ENCODE measurements at places on chromosomes 2 and 18.

- peak; percentile 42 for DNase-seq
Observed at GRCh38 chr2:43051338-43051737, 175.1 kb downstream of the ZFP36L2 start.

DNA sequence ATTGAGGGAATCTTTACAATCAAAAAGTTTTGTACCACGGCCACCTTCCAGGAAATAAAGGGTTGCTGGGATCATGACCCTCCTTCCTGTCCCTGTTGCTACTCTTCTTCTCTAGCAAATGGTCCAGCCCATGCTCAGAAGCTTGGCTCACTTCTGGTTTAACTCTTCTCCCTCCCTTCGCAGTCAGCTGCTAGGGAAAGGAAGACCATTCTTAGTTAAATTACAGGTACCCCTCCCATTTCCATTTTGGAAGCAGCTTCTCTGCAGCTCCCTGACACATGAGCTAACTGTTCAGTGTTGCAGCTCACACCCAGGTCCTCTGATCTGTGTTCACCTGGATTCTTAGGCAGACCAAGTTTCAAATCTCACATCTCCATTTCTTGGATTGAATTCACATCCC is 100.3 kb downstream of the DOCK10 start:
- no peak for DNase-seq

DNA sequence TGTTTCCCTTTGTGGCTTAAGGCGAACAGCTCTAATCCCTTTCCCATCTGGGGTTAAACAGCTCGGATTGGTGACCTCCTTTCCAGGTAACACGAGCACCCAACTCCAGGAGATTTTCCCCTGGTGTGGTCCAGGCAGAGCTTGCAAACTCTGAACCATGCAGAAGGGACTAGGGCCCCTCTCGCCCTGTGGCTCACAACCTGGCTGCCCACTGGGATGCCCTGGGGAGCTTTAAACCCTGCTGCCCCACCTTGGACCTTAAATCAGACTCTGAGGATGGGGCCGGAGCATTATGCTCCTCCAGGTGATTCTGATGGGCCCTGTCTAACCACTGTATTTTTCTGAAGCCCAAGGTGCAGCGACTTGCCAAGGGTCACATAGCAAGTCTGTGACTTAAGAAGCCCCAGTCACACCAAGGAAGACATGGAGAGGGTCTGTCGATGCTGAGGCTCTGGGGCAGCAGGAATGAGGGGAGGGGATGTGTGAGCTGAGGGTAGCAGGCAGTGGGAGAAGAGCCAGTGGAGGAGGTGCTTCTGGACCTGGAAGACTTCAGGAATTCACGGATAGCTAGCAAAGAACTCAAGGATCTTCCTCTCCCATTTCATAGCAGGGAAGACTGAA is 5.9 kb downstream of the ARID5A start:
- no peak for DNase-seq

DNA sequence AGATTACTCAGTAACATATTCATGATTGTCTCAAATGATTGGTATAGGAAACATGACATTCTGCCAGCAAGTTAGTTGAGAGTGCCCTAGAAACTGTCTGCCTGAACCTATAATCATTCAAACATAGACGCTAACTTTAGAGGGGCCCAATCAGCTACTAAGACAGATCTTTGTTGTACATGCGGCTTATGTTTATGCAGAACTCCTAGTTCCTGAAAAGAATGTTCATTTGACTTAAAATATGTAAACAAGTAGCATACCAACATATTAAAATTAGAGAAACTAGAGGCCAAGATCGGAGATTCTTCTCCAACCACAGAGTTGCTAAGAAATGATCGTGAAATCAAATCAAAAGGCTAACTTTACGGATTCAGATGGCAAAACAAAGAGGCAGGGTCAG is 4.2 kb upstream of the METAP1D start:
- DNase-seq, result no peak

DNA sequence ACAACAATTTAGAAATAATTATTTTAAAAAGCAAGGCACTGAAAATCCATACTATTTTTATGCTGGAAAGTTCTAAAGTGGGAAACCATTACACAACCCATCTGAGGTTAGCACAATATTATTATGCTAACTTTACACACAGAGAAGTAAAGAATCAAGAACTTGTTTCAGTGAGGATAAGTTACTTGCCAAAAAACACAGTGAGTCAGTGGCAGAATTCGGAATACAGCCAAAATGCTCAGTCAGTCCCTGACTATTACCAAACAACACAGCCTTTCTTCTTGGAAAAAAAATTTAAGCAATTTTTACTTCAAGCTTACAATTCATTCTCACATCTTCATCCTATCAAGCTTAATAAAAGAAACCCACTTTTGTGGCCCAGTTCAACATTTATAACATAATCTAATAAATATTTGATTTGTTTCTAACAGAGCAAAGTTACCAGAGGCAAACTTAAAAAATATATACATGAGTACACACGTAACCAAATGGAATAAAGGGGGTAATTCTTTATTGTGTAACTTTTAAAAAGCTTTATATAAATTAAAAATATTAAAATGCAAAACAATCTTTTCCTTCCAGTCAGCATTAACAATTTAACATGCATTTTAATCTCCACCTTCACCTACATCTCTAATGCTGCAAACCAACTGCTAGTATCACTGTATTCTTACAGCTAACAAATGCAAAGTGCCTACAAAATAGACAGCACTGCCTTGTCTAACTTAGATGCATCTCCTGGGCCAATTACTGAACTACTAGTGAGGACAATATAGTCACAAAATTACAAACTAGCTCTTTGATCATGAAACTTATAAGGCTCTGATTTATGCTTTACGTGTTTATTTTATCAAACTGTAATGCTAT is 55.2 kb downstream of the CCDC88A start:
- no peak for DNase-seq

- DNase-seq, result no peak
Observed at GRCh38 chr18:51569153-51569552, 371.7 kb upstream of the MEX3C start.

DNA sequence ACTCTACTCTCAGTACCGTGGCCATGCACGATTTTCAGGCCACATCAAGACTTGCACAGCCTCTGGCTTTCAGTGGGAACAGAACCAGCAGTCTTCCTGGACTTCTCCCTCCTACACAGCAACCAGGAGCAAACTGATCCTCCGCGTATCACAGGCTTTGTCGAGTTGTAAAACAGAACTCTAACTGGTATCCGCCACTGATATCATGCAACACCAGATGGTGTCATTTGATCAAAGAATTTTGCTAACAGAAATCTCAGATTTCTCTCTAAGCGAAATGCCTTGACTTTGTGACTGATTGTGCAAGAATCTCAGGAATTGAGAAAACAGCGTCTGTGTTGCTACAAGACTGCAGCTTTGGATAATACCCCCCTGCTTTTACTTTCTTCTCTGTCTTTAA is 85.7 kb downstream of the COPS8 start:
- DNase-seq, result no peak

DNA sequence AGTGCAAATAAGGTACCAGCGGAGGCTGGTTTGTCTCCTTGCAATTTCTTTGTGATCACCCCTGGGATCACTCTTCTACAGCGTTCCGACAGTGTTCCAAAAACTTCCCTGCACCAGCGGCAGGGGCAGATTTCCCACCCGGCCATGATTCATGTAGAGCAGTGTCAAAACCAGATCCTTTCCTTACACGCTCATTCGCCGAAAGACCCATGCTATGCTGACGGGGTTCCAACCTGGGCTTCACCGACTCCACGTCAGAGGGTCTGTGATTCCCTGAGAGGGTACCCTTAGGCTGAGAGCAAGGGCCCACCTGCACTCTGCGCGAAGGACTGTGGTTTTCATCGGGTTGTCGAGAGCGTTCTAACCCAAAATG is 423 bp upstream of the TTC27 start:
- DNase-seq, result peak; percentile 56

GRCh38 chr2:66794551-66794950 is 359.6 kb downstream of the MEIS1 start:
- no peak for DNase-seq

DNA sequence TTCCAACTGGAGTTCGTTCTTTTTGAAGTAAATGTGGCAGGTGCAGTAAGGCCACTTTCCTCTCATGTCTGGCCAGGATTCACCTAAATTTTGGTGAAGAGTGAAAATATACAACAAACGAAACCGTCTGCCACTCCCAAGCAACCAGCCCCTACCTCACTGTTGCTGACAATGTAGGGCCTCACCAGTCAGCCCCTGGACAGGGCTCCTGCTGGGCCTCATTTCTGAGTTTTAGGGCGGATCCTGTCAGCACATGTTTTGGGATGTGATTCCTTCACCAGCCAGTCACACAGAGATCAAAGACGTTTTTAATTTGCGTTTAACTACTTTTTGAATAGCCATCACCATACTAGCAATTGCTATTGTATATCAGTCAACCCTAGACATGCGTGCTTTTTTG is 185.0 kb downstream of the WDR7 start:
- no peak for DNase-seq

DNA sequence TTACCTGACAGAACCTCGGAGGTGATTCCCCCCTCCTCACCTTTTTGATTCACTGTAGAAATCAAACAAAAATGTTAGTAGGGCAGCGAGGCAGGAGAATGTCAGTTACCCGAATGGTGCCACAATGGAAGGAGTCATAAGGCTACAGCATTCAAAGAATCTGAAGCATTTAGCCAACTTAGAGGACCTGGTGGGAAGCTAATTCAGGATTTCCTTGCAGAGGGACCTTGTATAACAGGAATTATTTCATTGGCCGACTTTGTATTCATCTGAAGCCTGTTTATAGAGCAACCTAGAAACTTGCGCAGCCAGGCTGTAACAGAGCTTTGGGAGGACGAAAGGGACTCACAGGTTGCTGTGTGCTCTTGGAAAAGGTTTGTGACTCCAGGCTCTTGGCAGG is 129.1 kb upstream of the MMADHC start:
- DNase-seq, result no peak

GRCh38 chr2:152445791-152446201 is 110.8 kb downstream of the FMNL2 start:
- DNase-seq, result peak; percentile 4

GRCh38 chr2:19775838-19776237 is 125.9 kb downstream of the TTC32 start:
- DNase-seq, result no peak

DNA sequence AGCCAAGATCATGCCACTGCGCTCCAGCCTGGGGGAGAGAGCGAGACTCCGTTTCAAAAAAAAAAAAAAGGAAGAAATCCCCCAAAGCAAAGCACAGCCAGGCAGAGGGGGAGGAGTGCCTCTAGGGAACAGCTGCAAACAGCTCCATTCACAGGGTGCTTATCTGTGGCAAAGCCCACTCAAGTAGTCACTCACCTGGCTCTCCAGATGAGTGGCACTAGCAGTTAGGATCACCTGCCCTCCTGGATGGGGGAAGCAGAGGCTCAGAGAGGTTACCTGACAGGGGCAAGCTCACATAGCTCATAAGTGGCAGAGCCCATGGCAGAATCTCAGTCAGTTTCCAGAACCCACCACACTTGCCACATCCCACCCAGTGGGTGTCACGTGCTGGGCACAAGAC is 30.3 kb downstream of the TFCP2L1 start:
- DNase-seq, result no peak

- no peak for DNase-seq
Observed at GRCh38 chr18:25648716-25649260, 296.8 kb upstream of the ZNF521 start.

GRCh38 chr2:169849710-169850109 is 22.5 kb downstream of the UBR3 start:
- DNase-seq, result no peak

GRCh38 chr2:164134336-164134735 is 398.5 kb upstream of the FIGN start:
- DNase-seq, result no peak

DNA sequence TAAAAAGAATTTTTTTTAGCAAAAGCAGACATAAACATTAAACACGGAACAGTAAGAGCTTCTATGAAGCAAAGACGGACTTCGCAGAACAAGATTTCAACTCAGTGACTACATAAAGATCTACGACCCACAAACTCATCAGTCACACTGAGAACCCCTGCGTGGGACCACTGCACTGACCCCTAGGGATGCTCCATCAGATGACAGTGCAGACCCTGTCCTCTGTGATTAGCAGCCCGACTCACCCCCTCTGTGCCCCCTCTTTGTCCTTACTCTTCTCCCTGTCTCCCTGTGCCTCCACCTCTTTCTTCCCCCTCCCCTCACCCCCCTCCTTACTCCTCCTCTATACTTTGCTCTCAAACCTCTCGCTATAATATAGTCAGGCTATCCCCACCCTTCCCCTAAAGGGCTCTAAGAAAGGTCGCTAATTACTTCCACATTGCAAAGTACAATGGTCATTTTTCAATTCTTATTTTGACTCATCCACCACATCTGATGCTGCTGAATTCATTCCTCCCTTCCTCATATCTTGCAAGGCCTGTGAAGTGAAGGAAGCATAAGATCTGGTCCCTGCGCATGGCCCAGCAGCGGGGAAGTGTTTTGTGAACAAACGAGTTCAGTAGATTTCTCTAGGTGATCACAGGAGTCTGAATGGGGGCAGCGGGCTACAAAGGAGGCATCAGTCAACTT is 89.3 kb downstream of the CABYR start:
- DNase-seq, result no peak

- no peak for DNase-seq
Observed at GRCh38 chr2:138355244-138355643, 146.3 kb upstream of the SPOPL start.

GRCh38 chr2:219961947-219962498 is 334.6 kb downstream of the SLC4A3 start:
- no peak for DNase-seq

- no peak for DNase-seq
Observed at GRCh38 chr2:72220170-72220569, 72.5 kb upstream of the CYP26B1 start.

GRCh38 chr18:21444465-21445212 is 155.9 kb downstream of the ESCO1 start:
- DNase-seq, result peak; percentile 6

DNA sequence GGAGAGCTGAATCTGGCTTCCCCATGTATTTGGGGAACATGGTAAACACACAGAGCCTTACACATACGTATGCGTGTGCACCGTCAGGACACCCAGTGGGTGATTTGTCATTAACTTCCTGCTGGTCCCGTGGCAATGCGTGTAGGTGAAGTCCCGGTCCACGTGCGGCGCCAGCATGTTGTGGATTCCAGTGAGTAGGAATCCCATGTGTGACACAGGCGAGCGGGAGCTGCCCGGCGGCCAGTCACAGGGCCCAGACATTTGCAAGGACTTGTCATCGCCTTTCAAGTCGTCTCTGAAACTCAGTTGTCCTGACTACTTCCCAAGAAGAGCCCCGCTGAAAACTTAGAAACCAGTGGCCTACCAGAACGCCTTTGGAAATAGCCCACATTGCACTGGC is 102.0 kb downstream of the RNF144A start:
- no peak for DNase-seq

All from activated CD4-positive, alpha-beta T cell treated with anti-CD3 and anti-CD28 coated beads for 48 hours (primary cell).